ENCODE measurements at places on chromosomes 3 and 15.

DNA sequence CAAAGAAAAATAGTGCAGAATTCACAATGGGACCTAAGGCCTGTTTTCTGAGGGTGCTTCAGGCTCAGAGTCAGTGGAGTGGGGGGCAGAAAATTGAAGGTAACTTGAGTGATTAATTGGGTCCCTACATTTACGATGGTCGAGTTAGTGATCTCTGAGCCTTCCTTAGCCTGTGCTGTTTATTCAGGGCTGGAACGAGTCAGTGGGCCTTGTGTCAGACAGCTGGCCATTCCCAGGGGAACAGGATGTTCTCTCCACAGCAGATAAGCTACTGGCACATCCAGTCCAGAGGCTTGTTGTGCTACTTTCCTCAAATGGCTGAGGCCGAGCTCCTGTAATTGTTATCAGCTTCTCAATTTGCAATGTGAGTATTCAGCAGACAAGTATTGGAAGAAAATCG, 29.2 kb upstream of the CNTN3 start:
- peak; percentile 18 for DNase-seq

- no peak for DNase-seq
These were observed 35.9 kb downstream of the SAXO2 start for GRCh38 chr15:82298520-82298919.

DNA sequence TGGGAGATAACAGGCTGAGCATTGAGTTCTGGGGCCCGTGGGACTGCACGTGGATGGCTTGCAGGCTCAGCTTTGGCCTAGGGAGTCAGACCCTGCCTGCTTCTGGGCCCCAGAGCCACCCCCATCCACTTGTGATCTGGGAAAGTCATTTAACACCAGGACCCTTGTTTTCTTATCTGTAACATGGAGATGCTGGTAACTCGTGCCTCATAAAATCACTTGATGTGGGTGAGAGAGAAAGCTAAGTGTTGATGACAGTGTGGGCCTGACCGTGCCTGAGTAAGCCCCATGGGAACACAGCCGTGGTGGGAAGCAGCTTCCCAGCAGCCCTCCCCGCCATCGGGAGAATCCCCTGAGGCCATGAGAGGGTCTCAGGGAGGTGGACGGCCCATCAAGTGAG, 378.1 kb downstream of the GABRB3 start:
- DNase-seq = no peak

DNA sequence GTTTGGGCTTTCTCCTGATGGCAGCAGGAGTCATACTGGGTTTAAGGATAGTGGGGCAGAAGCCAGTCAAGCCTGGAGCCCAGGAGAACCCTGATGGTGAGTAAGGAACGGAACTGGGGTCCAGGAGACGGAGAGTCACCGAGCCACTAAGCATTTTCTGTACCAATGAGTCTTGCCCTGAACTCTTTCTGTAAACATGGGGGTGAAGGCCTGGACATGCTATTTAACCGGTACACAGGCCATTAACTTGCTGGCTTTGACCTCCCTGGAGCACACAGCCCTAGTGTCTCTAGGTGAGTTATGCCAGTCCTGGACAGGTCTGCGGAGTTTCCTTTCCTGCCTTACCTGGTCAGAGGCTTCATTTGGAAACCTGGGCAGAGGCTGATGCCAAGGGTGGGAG, 3.9 kb downstream of the SLC6A6 start:
- no peak for DNase-seq

- DNase-seq = no peak
These were observed 36.7 kb downstream of the MEGF11 start for GRCh38 chr15:66216806-66217205.

- no peak for DNase-seq
These were observed 72.7 kb upstream of the SLC4A7 start for GRCh38 chr3:27556887-27557286.

DNA sequence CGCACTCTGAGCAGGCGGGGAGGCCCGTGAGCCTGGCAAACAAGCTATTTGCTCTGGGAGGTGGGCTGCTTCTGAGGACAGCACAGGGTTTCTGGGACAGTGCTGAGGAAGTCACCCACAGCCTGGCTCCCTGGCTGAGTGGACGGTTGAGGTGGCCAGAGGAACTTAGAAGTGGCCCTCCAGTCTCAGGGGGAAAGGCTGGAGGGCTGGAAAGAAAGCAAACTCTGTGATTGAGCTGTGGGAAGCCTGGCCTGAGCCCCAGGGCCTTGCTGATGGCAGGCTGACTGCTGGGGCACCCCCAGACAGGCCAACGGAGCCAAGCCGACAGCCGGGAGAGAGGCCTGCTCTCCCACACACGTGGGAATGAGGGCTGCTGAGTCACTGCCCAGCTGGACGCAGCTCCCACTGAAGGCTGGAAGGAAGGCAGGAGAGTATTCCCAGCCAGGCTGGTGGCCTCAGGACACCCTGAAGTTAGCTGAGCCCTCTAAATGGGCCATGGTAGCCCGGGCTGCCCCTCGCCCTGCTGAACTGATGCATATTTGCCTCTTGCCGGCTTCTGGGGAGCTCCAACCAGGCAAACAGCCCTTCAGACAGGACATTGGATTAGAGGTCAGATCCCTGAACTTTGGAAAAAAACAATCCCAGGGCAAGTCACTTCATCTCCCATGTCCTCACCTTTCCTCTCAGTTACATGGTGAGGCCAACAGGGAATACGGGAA, 98.0 kb upstream of the TLE3 start:
- peak; percentile 79 for DNase-seq

GRCh38 chr15:63856711-63857460, 23.1 kb upstream of the HERC1 start:
- peak; percentile 25 for DNase-seq

DNA sequence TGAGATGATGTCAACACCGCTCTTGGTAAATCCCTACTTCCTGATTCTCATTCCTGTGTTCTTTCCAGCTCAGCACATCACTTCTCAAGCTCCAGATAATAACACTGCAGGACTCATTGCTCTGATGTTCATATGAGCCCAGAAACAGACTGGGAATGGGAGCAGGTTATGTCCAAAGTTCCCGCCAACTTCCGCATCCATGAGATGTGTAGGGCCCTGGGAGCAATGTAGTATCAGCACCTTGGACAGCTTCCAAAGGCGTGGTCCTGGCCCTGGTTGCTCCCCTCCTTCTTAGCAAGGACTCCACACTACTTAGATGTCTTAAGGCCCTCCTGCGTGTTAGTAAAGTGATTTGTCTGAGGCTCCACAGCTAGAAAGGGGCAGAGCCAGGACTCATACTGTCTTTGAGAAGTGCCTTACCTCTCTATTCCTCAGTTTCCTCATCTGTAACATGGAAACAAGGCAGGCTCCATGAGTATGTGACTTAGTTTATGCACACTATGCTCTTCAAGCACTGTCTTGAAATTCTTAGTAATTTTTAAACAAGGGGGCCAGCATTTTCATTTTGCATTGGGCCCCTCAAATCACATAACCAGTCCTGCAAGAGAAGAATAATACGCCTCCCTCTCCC, 27.9 kb upstream of the SLC6A1 start:
- peak; percentile 18 for DNase-seq

GRCh38 chr3:12230877-12231276, 58.0 kb upstream of the PPARG start:
- DNase-seq = no peak

DNA sequence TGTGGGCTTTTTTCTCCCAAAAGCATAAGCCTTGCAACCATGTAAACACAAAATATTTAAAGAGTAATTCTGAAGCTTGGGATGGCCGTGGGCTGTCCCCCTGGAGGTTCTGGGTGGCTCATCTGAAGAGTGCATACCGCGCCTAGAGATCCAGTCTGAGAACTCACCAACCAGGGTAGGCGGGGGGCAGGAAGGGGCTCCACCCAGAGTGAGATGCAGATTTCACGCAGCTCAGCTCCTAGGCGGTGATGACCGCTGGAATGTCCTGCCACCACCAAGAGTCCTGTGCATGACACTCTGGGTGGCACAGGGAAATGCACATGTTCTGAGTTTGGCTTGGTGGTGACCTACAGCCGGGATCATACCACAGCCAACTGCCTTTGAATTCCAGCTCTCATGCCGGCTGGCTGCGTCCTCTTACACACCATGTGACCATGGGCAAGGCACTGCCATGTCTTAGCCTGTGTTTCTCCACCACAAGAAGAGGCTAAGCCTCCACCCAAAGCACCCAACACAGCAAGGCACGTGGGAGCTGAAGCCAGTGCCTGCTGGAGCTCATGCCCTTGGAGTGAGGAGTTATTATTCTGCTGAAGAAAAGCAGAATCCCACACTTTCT, 125.1 kb upstream of the IQSEC1 start:
- no peak for DNase-seq

GRCh38 chr3:124483915-124484470, 246.3 kb upstream of the UMPS start:
- DNase-seq = peak; percentile 84

GRCh38 chr3:74592359-74592758, 22.1 kb downstream of the CNTN3 start:
- no peak for DNase-seq

DNA sequence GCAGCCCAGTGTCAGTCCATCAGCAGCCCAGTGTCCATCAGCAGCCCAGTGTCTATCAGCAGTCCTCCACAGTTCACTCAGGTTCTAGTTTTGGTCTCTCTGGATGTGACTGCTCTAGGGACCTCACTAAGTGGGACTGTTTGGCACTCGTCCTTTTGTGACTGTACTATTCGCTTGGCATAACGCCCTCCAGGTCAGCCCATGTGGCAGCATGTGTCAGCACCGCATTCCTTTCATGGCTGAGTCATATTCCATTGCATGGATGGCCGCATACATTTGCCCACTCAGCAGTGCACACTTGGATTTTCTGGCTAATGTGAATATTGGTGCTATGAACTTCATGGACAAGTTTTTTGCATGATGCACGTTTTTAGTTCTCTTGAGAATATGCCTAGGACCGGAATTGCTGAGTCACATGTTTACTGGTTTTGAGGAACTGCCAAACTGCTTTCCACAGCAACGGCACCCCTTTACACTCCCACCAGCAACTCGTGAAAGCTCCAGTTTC, 16.4 kb downstream of the CHST13 start:
- peak; percentile 93 for DNase-seq

GRCh38 chr3:131303848-131304247, 77.7 kb upstream of the NUDT16 start:
- DNase-seq = no peak

DNA sequence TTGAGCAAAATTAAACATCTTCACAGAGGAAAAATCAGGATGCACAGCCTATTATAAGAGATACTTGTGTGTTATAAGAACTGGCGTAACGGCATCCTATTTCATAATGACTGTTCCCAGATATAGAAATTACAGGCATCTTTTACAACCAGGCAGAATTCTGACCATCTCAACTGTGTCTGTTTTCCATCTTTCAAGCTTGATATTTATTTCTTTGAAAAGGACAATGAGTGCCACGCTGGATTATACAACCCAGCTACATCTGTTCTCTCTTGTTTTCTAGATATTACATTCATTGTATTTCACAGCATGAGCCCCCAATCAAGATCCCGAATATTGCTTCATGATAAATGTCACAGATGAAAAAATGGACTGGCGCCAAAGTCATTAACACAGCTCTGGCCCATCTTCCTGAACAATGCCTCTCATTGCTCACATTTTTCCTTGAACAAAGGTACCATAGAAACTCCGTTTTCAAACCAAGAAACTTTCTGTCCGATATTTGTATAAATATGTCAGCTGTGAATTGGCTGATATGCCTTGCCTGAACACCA, 420.6 kb downstream of the TBL1XR1 start:
- DNase-seq = no peak

DNA sequence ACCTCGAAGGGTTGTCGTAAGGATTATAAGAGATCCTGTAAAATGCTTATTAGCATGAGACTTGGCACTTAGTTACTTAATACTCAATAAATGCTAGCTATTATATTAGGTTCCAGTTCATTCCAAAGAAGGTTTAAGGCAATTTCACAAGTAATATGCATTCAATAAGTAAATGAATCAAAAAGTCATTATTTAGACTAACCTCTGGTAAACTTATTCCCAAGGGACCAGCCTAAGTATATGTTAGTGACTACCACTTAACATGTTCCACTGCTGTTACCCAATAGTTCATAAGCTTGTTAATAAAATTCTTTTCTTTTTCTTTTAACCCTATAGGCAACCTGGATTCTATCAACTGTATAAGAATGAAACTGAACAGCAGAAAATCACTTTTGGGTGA, 5.1 kb downstream of the PDCD10 start:
- no peak for DNase-seq

DNA sequence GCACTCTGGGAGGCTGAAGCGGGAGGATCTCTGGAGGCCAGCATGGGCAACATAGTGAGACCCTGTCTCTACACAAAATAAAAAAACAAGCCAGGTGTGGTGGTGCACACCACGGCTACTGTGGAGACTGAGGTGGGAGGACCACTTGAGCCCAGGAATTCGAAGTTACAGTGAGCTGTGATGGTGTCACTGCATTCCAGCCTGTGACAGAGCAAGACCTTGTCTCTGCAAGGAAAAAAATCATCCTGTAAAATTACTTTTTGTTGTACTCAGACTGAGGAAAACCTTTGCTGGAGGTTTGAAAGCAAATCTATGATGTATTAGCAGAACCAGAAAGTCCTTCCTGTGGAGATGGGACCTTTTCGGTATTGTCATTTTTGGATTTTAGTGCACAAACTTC, 63.3 kb downstream of the ATP1B3 start:
- DNase-seq = no peak

DNA sequence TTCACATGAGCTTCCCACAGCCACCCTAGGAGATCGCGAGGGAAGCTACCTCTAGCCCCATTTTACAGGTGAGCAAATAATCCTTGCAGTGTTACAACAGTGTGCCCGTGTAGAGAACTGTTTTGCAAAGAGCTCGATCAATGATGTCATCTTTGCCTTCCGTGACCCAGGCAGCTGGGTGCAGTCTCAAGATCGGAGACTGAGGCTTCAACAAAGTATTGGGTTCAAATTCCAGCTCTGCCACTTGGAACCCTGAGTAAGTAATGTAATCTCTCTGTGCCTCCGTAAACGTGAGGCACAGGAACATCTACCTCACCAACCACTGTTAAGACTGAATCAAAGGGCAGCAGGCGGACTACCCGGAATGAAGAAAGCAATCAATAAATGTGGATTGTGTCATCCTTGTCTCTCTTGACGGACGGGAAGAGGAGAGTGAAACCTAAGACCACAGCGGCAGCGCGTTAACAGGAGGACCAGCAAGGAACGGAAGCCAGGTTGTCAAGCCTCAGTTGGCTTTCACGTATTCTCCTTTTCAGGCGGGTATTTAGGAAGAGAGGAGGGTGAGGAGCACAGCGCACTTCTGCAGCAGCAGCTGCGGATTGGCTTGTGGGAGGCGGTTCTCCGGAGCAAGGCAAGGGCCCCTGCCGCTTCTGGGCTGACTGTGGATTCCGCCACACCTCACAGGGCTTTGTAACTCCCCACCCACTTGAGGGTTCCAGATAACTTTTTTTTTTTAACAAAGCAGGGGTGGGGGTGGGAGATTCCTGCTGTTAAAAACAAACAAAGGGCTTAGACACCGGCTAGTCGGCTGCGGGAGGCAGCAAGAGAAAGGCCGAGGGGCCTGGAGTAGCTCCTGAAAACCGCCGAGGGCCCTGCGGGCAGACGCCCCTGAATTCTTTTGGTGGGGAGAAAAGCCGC, 1.5 kb upstream of the SMAD3 start:
- DNase-seq = no peak

- peak; percentile 79 for DNase-seq
These were observed 47.9 kb upstream of the TRAK1 start for GRCh38 chr3:42043099-42043813.
